GM23248 (cell line): ENCODE measurements at places on chromosomes 7 and 10. TPM values are rescaled to one million over a fixed set of nuclear protein-coding genes. Genes with fewer than 3 reads are reported as not detected.

Gene GSDME
- polyA plus RNA-seq: 49.4 and 51.1 TPM in 2 replicates

Gene SPDYE11
- polyA plus RNA-seq: 0.38 and 0.65 TPM in 2 replicates

Gene CFAP69
- 2.8 and 3.1 TPM in 2 replicates for polyA plus RNA-seq

Gene FOXI2
- polyA plus RNA-seq: not detected in 2 replicates

Gene TRIM4
- polyA plus RNA-seq: 20.2 and 22.6 TPM in 2 replicates

DNA sequence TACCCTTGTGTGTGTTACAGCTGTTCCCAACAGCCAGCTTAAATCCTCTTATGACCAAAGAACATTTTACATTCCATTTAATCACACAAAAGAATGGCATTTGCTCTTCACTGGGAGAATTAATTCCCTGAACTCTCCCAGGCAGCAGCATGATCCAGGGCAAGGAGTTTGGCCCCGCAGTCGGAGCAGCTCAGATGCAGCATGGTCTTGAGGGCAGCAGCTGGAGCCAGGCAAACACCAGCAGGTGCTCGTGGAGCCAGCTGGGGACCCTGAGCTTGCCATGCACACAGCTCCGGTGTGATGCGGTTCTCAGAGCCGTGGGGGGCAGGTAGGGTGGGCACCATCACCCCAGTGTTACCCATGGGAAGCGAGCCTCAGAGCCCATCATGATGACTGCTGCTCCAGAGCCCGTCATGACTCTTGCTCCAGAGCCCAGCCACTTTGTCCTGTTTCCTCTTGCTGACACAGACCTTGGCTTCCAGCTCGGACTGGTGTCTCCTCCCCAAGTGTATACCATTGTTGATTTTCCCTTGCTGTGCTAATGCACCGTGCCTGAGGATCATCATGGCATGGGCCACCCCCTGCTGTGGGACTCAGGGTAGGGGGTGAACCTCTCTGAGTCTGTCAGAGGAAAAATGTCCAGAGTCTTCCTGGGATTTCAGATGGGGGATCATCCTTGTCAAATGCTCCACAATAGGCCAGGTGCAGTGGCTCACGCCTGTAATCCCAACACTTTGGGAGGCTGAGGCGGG lies 75.8 kb downstream of the ZRANB1 start:
- no peak for DNase-seq

GRCh38 chr10:49257626-49258349 lies 41.2 kb upstream of the C10orf71 start:
- DNase-seq: no peak

DNA sequence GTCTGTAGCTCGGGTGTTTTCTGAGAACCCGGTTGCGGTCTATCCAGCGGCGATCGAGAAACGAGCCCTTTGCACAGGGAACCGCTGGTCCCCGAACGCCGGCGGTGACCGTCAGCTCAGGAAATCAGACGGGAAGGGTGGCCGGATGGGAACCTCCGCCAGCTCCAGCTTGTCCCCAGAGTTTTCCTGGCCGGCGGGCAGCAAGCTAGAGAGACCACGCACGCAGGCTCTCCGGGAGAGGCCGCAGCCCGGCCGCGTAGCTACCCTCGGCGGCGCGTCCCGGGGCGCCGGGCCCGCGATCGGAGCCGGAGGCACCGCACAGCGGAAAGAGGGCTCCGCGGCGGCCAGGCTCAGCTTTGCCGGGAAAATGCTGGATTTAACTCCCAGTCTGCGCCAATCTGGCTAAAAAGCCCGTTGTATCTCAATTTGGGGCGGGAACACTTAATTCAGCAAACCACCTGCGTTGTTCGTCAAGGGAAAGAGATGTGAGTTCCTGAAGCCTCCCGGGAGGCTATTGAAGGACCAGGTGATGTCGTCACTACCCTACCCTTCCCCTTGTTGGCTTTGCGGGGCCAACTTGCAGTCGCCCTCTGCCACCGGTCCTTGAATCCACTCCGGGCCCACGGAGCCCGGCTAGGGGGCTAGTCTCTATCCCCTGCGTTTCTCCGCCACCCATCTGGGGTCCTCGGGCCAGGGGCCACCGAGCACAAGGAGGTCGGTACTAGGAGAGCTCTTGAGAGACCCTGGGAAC lies 859 bp upstream of the CH25H start:
- peak; percentile 62 for DNase-seq
